ENCODE measurements at places on chromosomes 4 and X.

DNA sequence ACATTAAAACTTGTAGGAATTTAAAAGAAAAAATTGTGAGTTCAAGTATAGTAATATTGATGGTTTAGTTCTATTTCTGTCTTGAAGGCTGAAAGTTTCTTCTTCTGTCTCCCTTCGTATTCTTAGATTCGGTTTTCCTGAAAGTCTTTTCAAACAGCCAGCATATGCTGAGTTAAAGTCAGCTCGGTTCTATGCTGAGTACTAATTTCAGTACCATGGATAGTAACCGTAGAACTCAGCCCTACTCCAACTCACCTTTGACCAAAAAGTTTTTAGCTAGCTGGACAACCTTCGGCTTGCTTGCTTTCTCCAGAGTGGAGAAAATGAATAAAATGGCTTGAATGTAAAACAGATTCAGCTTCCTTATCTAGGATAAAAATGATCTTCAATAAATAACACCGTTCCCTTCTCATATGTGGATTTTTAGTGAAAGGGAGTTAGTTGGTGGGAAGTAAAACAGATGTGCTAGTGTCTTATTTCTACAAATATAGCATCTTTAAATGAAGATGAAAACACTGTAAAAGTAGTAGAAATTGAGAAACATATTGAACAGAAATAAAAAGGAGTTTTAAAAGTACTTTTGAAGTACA is 5.2 kb downstream of the POU4F2 start:
- no peak for DNase-seq

GRCh38 chrX:122641826-122642225 is 542.3 kb upstream of the GRIA3 start:
- DNase-seq: no peak

DNA sequence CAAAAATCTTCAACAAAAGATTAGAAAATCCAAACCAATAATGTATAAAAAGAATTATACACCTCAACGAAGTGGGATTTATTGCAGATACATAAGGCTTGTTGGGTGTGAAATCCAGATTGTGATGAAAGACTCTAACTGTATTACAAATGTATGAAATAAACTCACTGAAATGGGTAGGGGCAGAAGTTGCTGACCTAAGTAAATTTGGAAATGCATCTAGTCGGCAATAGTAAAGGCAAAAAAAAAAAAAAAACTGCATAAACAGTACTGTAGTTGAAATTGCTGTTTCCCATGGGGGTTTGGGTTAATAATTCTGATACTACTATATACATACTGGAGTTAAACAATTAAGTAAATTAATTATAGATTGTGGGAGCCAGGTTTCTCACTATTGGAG is 130.7 kb upstream of the MAGEB18 start:
- no peak for DNase-seq

- DNase-seq: no peak
Measured at GRCh38 chr4:177239477-177239876, 70.2 kb upstream of the NEIL3 start.

DNA sequence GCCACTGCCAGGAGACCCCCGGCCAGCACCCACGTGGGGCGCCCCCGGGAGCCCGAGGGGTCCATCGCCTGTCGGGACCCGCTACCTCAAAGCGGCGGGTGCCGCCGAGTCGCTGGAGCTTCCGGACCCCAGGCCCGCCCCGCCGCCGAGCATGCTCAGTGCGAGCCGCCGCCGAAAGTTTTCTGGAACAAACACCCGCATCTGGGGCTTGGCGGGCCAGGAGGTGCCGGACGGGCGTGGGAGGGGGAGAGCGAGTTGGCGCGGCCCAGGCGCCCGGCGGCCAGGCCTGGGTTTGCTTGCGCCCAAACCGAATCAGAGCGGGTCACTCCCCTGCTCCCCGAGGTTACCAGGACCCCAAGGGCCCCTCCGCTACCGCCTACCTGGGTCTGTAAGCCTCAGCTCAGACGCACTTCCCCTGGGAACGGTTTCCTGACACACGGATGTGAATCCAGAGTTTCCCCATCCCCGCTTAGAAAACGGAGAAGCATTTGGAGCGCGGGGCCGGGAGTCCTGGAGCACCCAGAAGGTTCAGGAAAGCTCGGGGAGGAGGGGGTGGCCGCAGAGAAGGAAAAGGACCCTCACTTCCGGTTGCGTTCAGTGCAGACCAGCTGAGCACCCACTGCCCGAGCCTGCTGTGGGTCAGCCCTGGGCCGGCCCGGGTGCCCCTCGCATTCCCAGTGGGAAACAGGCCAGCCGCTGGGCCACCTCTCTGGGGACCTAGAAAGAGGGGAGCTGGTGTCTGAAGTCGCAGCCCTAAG is at the start of gene EVC2:
Gene EVC2 (minus strand): TSS at position 111 of the 758 bp plus-strand sequence. CDS start 46 bp downstream, at position 65.
- DNase-seq: peak; percentile 14

Measured in anterior cingulate cortex (tissue), 58 donors.